ENCODE measurements at places on chromosomes 12 and 14.

- no peak for DNase-seq
Observed at GRCh38 chr12:31508436-31509150, 82.3 kb downstream of the DENND5B start.

- peak; percentile 9 for DNase-seq
Observed at GRCh38 chr14:54502602-54503001, 7.1 kb upstream of the CGRRF1 start.

GRCh38 chr14:45051180-45051579 lies 32.7 kb upstream of the PRPF39 start:
- no peak for DNase-seq

- no peak for DNase-seq
Observed at GRCh38 chr12:28110329-28110728, 79.9 kb upstream of the CCDC91 start.

- DNase-seq = no peak
Observed at GRCh38 chr14:55717621-55718020, 137.6 kb downstream of the KTN1 start.

- no peak for DNase-seq
Observed at GRCh38 chr12:100151769-100152168, 9.1 kb upstream of the BLTP3B start.

DNA sequence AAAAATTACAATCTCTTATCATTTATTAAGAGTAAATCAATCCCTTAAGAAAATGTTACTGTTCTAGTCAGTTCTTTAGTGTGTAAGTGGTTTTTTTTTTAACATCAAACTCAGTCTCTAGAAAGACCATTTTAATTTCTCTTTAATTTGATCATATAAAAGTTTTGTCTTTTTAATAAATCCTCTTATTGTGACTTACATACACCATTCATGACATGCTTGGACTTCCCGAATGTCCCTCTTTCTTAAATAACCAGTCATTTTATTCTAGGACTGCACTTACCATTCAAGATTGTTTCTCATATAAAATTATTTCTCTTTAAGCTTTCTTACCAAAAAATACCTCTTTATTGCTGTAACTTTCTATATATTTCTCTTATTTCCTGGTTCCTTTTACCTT lies 60.8 kb upstream of the EVL start:
- no peak for DNase-seq

DNA sequence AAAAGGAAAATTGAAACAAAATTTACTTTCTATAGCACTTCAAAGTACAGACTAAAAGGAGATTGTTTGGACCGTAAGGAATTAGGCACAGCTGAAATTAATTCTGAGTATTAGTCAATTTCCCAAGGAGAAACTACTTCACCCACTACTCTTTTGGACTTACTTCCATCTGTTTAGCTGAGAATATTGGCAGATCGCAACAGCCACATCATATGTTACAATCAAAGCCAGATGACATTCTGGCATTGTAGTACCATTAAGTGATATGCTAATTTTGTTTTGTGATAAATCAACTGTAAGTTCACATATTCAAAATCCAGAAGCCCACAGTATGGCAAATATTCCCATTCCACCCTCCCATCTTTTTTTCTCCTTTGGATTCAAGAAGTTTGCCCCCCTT lies 47.1 kb upstream of the ANKS1B start:
- no peak for DNase-seq

- DNase-seq = no peak
Observed at GRCh38 chr12:49105504-49106084, 5.1 kb downstream of the LMBR1L start.

DNA sequence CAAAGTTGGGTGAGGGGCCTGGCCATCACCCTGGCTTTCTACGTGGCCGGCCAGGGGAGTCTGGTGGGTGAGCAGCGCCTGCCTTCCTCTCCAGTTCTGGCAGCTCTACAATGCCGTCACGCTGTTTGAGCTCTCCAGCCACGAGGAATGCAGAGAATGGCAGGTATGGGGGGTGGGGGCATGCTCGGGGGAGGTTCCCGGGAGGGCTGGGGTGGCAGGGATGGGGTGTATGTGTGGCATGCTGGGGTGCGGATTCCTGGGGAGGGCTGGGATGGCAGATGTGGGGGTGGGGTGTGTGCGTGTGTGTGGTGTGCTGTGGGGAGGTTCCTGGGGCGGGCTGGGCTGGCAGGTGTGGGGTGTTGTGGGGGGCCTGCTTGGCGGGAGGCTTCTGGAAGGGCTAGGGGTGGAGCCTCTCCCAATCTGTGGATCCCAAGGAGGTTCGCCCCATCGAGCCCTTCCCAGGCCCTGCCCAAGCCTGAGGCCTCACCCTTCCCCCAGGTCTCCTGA lies 18.5 kb downstream of the RHOF start:
- DNase-seq = no peak

DNA sequence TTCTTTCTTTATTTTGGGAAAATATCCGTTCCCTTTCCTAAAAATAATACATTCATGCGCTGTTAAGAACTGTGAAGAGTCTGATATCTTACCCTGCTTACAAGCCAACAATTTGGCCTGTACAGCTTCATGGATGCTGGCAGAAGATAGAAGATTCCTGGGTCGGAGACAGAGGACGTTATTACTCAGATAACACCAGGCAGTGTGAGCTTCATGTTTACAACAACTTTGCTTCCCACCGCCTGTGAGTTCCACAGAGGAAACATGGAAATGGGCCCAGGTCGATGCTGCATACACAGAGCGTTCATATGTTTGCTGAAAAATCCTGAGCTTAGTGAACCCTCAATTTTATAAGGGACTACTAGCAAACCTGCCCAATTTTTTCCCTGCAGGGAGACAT lies 705.6 kb upstream of the SEL1L start:
- DNase-seq = no peak

DNA sequence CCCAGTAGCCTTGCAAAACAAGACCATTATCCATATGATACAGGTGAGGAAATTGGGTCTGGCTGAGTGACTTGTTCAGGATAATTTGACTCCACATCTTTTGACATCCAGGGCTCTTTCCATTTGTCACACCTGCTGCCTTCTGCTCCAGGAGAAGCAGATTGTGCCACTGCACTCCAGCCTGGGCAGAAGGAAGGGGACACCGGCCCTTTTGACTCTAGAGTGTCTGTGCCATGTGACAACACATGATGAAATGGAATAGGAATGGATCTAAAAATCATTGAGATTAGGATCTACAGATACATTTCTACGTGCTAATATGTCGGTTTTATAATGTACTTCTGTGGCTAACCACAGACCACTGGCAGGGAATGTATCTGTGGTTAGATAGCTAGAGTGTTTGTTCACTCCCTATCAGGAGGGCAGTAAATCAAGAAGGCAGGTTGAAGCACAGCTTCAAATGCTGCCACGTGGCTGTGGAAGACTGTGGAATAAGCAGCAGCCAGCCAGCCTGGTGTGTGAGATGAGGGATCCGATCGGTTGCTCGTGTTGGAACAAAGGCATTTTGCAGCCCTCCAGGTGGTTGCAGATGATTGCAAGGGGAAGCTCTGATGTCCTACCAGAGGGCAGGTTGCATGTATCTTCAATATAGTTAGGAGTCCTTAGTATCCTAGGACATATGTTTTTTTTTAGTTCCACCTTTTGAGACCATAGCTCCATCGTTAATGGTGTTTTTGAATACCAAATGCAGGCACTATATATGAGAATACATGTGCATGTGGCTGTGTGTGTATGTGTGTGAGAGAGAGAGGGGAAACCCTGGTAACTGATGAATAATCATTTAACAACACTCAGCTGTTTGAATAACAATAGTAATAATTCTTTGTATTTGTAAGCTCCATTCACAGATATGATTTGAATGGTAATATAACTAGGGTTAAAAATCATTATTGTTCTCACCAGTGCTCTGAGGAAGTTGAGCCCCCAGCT lies 28.6 kb downstream of the EML1 start:
- DNase-seq = no peak

- no peak for DNase-seq
Observed at GRCh38 chr12:132376464-132376830, 47.1 kb upstream of the GALNT9 start.

- DNase-seq = no peak
Observed at GRCh38 chr12:124762791-124763593, 100.7 kb downstream of the SCARB1 start.

- DNase-seq = no peak
Observed at GRCh38 chr12:47269916-47270315, 190.2 kb upstream of the AMIGO2 start.

GRCh38 chr14:32044454-32044853 lies 32.6 kb upstream of the ARHGAP5 start:
- no peak for DNase-seq

DNA sequence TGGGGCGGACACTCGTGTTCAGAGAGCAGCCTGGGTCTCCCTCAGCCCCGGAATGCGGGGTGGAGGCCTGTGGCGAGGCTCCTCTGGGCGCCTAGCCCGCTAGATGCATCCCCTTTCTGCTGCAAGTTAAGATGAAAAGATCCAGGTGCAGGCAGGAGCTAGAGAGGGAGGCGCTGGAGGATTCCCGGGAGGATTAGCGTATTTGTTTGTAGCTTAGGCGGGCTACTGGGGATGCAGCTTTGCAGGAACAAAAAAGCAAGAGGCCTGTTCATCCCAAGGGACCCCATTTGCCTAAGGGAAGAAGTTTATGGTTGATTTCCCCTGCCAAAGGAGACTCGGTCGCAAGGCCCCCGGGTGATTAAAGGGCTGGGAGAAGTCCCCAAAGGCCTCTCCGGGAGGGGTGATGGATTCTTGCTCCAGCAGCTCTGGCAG lies 824 bp downstream of the CCDC177 start:
- no peak for DNase-seq

- no peak for DNase-seq
Observed at GRCh38 chr12:66837311-66837627, 158.4 kb upstream of the GRIP1 start.

GRCh38 chr14:85576218-85576617 lies 46.3 kb downstream of the FLRT2 start:
- DNase-seq = no peak

GRCh38 chr14:33480071-33480886 lies 470.6 kb downstream of the EGLN3 start:
- no peak for DNase-seq
